Gastroesophageal sphincter (tissue), 4 donors: ENCODE measurements at places on chromosomes 16 and 17. TPM values are rescaled to one million over a fixed set of nuclear protein-coding genes. Genes with fewer than 3 reads are reported as not detected.
A peak's percentile ranks its signal among the peaks of the same experiment; 100 is the strongest.

DNA sequence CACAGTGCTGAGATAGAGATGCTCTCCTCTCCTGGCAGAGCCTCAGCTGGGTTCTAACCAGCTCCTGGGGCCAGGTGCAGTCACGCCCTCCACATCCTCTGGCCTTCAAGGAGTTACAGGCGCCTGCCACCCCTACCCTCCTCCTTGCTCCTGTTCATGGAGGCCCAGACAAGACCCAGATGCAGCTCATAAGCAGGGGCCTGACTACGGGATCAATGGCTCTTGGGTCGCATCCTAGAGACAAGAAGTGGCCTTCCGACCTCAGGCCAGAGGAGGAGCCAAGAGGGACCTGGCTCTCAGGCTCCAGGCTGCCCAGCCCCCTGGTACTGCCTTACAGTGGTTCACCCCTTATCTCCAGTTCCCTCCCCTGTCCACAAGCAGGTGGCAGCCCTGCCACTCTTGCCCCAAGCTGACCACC lies 23.0 kb downstream of the ARHGAP27 start:
- ATAC-seq: no peak

- ATAC-seq: no peak
Measured at GRCh38 chr17:69949496-69949895, 125.5 kb upstream of the KCNJ16 start.

DNA sequence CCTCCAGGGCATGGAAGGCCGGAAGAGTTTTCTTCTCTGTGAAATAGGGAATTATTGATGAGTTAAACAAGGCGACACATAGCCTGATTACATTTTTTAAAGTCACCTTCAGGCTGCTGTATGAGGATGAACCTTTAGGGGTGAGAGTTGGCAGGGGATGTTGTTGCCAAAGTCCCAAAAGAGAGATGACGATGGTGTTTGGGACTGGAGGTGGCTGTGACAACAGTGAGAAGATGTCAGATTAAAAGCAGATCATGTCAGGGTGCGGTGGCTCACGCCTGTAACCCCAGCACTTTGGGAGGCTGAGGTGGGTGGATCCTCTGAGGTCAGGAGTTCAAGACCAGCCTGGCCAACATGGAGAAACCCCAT lies 16.8 kb upstream of the ASGR2 start:
- no peak for ATAC-seq

- no peak for ATAC-seq
Measured at GRCh38 chr16:60031740-60032139, 1297.6 kb upstream of the GOT2 start.

Gene ZC3H7A
- total RNA-seq: 55.5 TPM

GRCh38 chr17:378068-378467 lies 25.5 kb upstream of the RPH3AL start:
- no peak for ATAC-seq

- ATAC-seq: no peak
Measured at GRCh38 chr17:79930877-79931816, 91.9 kb upstream of the CBX4 start.

- peak; percentile 34 for ATAC-seq
Measured at GRCh38 chr17:56172517-56172982, 19.3 kb downstream of the ANKFN1 start.

DNA sequence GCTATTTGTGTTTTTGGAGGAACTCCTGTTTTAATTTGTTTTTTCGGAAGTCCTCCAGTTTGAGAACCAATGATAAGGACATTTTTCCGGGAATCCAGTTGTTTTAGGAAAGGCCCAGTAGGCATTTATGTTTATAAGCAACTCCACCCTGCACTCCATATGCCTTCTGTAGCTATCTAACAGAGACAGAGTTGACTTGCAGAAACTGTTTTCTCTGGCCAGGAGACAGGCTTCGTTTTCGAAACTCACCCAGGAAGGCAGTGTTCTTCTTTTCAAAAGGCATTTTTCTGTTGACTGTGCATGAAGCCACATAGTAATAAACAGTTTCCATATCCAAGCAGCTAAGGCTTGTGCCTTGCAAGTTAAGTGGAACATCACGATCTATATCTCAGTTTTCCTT lies 587.1 kb downstream of the WWOX start:
- no peak for ATAC-seq

DNA sequence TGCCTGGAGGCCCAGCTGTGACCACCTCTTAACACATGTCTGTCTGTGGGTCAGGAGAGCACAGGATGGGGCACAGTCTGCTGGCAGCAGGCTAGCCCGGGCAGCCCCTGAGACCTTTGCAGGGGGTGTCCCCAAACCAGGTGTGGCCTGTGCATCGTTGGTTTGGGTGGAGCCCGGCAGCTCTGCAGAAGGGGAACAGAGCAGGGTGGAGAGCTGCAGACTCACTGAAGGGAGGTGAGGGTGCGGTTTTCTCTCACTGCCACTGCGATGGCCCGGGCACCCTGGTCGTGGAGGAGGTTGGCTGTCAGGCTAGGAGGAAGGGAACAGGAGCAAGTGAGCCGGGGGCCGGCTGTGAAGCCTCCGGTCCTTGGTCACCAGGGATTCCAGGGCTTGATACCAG lies 28.8 kb downstream of the NLRC3 start:
- no peak for ATAC-seq

DNA sequence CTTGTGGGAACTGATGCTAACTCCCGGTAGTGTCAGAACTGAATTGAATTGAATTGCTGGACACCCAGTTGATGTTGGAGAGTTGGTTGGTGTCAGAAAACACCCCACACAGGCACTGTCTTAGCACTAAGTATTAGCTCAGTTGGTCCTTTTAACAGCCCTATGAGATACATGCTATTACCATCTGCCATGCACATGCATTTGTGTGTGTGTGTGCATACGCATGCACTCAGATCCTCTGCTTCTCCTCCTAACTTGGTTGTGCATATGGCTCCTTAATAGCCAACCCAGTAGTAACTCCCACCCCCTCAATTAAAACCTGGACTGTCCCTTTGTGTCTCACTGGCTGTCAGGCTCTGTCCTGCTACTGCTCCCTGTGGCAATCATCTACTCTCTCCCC lies 32.3 kb upstream of the DYNLL2 start:
- ATAC-seq: no peak

Gene TBC1D3G
- 0.31 TPM for total RNA-seq

Gene GPRC5B
- total RNA-seq: 26.8 TPM

DNA sequence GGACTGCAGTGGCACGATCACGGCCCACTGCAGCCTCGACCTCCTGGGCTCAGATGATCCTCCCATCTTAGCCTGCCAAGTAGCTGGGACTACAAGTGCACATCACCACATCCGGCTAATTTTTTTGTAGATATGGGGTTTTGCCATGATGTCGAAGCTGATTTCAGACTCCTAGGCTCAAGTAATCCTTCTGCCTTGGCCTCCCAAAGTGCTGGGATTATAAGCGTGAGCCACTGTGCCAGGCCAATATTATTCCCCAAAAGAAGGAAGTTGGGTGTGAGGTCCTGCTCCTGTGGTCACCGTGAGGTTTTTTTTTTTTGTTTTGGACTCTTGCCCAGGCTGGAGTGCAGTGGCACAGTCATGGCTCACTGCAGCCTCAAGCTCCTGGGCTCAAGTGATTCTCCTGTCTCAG lies 1.5 kb downstream of the AMZ2 start:
- no peak for ATAC-seq
